RPMI7951 (cell line): ENCODE measurements at places on chromosomes 16 and 17.

- peak; percentile 19 for DNase-seq
Measured at GRCh38 chr17:48322060-48322459, 108.0 kb downstream of the SKAP1 start.

DNA sequence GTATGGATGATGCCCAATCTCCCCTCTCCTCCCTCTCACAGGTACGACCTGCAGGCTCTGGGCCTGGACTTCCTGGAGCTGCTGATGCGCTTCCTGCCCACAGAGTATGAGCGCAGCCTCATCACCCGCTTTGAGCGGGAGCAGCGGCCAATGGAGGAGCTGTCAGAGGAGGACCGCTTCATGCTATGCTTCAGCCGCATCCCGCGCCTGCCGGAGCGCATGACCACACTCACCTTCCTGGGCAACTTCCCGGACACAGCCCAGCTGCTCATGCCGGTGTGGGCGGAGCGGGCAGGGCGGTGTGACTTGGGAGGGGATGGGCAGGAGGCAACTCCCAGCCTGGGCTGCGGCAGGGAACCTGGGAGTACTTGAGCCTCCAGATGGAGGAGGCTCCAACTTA lies 18.1 kb downstream of the SPATA32 start:
- no peak for DNase-seq

DNA sequence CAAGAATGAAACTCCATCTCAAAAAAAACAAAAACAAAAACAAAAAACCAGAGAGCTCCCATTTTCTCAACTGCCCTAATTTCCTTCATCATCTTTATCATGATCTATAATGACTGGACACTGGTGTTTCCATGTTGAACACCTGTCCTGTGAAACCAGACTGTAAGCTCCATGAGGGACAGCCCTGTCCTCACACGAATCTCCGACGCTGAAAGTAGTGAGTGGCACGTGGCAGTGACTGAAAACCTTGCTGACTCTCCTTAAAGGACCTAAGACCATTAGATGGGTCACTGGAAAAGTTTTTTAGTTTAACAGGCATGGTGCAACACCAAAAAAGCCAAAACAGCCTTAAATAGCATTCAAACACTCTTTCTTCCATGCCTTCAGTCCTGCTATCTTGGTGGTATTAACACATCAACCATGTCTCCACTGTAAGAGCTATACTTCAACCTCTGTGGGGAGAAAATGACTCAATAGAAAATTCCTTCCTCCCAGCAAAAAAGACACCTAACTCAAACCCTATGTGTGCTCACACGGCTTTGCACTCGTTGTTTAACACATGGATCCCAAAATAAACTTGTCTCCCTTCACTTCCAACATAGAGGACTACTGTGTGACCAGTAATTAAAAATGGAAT lies 8.3 kb downstream of the AXIN2 start:
- peak; percentile 70 for DNase-seq

DNA sequence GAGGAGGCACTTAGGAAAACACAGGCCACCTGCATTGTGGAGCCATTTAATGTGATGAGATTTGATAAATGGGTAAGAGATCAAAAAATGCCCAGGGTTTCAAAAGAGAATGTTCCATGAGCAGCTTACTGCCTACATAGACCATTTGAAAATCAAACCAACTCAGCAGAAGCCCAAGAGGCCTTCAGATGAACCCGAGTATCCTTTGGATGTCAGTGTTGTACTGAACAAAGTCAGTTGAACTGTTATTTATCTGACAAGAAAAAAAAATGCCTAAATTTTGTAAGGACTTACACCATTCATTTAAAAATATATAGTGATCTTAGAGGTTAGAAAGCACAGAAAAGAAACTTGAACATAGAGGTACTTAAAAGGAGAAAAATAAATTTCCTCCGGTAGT lies 381.7 kb downstream of the ZFHX3 start:
- peak; percentile 15 for DNase-seq

- DNase-seq = no peak
Measured at GRCh38 chr17:82278786-82279391, 5.4 kb upstream of the CSNK1D start.

- DNase-seq = no peak
Measured at GRCh38 chr16:14337303-14338191, 266.4 kb downstream of the MRTFB start.

GRCh38 chr17:47981462-47981861 lies 10.5 kb downstream of the CDK5RAP3 start:
- no peak for DNase-seq

DNA sequence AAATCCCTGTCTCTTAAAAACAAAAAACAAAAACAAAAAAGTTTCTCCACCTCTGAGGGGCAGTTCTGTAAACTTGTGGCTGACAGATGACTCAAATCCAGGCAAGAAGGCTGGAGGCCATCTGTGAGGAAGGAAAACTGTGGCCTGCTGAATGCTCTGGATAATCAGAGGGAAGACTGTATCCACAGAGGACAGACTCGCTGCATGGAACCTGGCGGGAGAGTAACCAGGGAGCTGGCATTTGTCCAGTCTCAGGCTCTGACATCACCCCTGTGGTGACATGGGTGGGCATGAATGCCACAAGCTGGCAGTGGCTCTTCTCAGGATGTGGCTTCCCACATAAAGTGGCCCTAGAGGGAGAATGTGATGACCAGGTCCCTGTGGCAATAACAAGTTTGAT lies 2.8 kb upstream of the KSR1 start:
- peak; percentile 65 for DNase-seq

GRCh38 chr17:67601897-67602296 lies 115.8 kb upstream of the NOL11 start:
- peak; percentile 43 for DNase-seq
